ENCODE measurements at places on chromosomes 6 and 20.

GRCh38 chr6:167700199-167700598 is 126.5 kb upstream of the AFDN start:
- no peak for DNase-seq

GRCh38 chr6:46014511-46015118 is 1.0 kb downstream of the CLIC5 start:
- DNase-seq, result no peak

GRCh38 chr6:12149944-12150510 is 137.9 kb downstream of the HIVEP1 start:
- no peak for DNase-seq

DNA sequence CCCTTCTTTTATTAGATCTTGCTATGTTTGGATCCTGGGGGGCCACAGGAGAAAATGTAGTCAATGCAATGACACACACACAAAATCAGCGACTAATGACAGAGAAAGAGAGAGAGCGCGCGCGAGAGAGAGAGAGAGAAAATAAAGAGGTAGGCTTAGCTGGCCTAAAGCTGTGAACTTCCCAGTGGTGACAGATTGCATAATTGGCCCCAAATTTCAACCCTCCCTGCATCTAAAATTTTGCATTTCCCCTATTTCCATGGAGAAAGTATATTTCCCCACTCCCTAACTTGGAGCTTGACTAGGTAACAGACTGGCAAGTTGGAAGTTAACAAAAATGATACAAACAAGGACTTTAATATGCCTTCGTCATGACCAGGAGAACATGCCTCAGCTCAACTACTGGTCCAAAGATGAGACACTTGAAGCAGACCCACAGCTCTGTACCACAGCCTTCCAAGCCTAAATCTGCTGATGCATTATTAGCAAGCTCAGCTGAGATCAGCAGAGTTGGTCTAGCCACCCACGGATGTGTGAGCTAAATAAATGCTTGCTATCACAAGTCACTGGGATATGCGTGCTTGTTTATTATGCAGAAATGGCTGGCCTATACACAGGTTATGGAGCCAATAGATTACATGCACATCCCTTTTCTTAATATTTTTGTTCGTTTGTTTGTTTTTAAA is 118.1 kb upstream of the PRDM1 start:
- no peak for DNase-seq

DNA sequence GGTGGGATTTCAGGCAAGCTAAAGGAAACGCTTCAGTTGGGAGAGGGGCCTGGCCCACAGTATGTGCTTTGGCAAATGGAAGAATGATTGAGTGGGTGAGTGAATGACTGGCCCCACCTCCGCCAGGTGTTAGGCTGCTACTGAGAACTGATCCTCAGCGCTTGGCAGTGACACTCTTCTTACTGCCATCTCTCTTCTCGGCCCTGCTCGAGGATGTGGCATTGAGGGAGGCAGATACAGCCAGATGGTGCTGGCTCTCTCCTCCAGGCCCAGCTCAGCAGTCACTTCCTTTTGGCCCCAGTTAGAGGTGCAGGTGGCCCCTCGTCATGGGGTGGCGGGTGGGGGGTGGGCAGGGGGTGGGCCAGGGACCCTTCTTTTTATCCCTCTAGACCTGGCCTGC is 38.9 kb upstream of the KCNK5 start:
- no peak for DNase-seq

All from NCI-H2081 treated with DMSO at 0.1 percent for 48 hours (cell line).